ENCODE measurements at places on chromosomes 7 and 10. TPM values are rescaled to one million over a fixed set of nuclear protein-coding genes. Genes with fewer than 3 reads are reported as not detected.

DNA sequence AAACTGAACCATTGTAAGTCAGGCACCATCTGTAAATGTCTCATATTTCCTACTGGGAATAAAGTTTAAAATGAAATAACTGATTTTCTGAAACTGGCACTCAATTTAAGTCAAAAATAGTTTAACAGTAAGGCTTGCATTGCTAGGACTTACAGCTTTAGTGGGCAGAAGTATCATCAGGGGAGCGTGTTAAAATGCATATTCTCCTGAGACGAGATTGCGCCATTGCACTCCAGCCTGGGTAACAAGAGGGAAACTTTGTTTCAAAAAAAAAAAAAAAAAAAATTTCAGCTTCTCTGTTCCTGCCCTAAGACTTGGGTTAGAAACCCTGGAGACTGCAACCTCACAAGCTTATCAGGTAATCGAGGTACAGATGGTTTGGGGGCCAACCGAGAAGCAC lies 65.4 kb downstream of the UBE3C start:
- DNase-seq, result no peak

DNA sequence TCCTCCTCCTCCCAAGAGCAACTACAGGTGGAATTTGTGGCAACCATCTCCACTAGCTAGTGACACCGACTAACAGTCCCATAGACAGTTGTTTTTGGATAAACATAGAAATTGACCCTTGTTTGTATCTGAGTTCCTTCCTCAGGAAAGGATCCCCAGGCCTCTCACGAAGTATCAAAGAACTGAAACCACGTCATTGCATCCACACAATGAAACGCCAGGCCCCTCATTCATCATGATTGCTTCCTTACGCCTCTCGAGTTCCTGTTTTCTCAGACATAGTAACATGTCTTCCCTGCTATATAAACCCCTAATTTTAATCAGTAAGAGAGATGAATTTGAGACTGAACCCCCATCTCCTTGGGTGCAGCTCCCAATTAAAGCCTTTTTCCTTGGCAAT lies 18.1 kb downstream of the SLC35G1 start:
- DNase-seq, result no peak

GRCh38 chr7:110685899-110686298 lies 405.0 kb upstream of the LRRN3 start:
- DNase-seq, result no peak

GRCh38 chr7:147513451-147513850 lies 1077.1 kb upstream of the C7orf33 start:
- no peak for DNase-seq

DNA sequence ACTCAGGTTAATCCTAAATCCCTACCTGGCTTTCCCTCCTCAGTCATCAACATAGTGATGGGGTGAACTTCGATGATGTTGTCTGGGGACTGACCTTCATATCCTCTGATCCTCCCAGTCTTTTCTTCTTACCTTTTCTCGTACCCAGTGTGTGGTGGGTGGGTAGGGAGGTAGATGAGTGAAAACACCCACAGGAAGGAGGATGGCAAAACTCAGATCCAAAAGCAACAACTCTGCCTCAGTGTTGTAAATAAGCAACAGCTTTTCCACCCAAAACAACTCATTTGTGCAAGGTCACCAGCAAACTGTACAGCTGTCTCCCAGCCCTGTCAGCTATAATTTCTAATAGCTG lies 38.6 kb downstream of the VOPP1 start:
- DNase-seq, result no peak

GRCh38 chr10:58412502-58412961 lies 27.3 kb downstream of the TFAM start:
- DNase-seq, result no peak

- peak; percentile 22 for DNase-seq
Measured at GRCh38 chr7:74202841-74203556, 6.8 kb upstream of the LAT2 start.

- DNase-seq, result no peak
Measured at GRCh38 chr7:35003679-35004303, 33.5 kb downstream of the DPY19L1 start.

DNA sequence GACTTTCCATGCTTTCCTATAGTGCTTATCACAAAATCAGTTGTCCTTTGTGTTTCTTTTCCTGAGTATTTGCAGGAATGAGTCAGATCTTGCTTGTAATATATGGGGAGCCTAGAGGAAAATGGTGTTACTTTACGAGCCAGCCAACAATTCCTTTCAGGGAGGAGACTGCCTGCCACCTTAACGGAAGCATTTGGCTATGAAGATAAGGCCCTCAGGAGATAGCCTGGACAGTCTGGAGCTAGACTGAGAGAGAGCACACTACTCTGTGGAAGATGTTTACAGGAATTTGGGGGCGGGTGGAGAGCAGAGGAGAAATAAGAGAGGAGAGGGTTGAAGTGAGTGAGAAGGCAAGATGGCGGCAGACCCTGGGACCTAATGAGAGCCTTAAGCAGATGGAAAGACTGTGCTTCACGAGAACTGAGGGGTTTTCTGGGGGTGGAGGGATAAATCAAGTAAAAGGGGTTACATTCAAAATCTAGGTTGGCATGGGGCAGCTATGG lies 126.3 kb downstream of the SNX10 start:
- no peak for DNase-seq

DNA sequence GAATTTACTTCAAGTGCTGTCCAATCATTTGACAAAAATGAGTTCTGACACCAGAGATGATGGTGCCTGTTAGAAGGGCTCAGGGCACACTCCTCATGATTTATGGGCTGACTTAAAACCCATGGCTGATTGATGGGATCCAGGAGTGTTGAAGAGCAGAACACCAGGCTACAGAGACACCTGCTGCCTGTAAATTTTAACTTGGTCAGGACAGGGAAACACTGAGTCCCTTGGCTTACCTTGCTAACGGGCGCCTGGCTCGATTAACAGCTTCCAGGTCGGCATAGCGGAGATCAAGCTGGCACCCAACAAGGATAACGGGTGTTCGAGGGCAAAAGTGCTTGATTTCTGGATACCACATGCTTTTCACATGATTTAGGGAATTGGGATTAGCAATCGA lies 51.4 kb downstream of the RHOBTB1 start:
- no peak for DNase-seq

DNA sequence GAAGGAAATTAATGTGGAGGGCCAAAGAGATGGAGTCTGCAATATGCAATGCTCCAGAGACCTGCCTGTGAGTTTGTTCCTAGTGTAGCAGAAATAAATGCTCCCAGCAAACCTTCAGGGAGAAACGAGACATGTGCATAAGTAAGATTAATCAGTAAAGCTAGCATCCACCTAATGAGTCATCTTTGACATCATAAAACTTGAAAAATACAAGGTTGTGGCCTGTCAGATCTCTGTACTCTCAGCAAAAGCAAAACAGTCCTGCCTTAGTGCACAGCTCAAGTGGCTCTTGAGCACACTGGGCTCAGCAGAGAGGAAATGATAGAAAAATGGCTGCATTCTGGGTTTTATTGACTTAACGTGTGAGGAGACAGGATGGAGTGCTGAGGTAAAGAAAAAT lies 32.5 kb upstream of the ERCC6 start:
- no peak for DNase-seq

- no peak for DNase-seq
Measured at GRCh38 chr7:29349362-29349761, 154.8 kb downstream of the CHN2 start.

DNA sequence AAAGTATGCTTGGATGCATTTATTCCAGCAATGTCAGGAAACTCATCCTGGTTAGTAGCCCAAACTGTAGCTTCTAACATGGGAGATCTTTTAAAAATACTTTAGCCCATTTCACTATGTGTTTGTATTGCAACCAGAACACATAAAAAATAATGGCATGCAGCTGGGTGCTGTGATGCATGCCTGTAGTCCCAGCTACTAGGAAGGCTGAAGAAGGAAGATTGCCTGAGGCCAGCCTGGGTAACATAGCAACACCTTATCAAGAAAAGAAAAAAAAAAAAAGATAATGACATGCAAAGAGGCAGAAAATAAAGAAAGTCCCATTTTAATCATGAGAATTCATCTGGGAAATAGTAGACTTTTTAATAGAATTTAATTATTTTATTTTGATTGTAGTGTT lies 517.0 kb upstream of the TEX47 start:
- no peak for DNase-seq

Gene SPDYE1
- polyA plus RNA-seq, result 0.52 TPM
